SIG-M5 (cell line): ENCODE measurements at places on chromosomes 7 and 10.

DNA sequence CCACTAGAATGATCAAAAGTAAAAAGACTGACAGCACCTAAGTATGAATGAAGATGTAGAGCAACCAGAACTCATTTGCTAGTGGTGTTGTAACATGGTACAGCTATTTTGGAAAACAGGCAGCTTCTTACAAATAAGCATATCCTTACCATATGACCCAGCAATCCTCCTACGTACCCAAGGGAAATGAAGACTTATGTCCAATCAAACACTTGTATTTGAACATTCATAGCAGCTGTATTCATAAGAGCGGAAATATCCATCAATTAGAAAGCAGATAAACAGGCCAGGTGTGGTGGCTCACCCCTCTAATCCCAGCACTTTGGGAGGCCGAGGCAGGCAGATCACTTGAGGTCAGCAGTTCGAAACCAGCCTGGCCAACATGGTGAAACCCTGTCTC lies 53.0 kb downstream of the KLRG2 start:
- DNase-seq: no peak

DNA sequence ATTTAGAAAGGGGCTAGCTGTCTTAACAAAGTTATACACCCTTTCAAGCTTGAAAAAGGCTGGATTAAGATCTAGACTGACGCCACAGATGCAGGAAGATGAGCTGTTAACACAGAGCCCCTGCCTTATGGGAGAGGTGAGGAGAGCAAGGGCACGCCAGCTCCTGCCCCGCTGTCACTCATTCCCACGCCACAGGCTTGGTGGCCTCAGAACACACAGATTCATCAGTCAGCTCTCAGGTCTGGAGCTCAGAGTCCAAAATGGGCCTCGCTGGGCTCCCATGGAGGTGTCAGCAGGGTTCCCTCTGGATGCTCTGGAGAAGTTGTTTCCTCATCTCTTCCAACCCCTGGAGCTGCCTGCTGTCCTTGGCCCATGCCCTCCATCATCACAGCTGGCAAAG lies 554.2 kb downstream of the TCERG1L start:
- no peak for DNase-seq

GRCh38 chr7:30430276-30430675 lies 48.3 kb downstream of the NOD1 start:
- DNase-seq: no peak

- no peak for DNase-seq
These were observed 38.1 kb upstream of the ANTXRL start for GRCh38 chr10:46248651-46249146.

DNA sequence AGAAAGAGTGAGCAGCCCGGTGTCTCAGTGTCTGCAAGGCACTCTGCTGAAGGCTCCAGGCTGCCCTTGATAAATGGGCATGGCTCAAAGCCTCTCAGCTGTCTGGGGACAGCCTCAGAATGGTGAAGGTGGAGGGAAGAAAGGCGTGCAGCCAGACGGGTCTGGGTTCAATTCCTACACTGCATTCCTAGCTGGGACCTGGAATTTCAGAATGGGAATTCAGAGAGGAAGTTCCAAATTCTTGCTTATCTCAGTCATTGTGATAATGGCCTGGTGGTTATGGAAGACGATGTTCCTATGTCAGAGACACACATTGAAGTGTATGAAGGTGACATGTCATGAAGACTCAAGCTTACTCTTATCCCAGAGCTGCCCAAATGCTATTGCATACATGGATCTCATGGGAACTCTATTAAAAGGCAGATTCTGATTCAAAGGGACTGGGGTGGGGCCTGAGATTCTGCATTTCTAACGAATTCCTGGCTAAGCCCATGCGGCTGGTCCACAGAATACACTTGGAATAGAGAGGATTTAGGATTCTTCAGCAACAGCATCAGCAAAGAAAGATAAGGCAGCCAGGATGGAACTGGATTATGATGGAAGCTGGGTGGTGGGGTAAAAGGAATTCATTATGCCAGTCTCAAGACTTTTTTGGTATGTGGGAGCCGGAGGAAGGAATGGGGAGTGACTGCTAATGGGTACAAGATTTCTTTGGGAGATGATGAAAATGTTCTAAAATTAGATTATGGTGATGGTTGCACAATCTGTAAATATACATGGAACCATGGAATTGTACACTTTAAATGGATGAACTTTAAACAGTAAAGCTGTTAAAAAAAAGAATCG lies 82.6 kb upstream of the ZMIZ1 start:
- no peak for DNase-seq

DNA sequence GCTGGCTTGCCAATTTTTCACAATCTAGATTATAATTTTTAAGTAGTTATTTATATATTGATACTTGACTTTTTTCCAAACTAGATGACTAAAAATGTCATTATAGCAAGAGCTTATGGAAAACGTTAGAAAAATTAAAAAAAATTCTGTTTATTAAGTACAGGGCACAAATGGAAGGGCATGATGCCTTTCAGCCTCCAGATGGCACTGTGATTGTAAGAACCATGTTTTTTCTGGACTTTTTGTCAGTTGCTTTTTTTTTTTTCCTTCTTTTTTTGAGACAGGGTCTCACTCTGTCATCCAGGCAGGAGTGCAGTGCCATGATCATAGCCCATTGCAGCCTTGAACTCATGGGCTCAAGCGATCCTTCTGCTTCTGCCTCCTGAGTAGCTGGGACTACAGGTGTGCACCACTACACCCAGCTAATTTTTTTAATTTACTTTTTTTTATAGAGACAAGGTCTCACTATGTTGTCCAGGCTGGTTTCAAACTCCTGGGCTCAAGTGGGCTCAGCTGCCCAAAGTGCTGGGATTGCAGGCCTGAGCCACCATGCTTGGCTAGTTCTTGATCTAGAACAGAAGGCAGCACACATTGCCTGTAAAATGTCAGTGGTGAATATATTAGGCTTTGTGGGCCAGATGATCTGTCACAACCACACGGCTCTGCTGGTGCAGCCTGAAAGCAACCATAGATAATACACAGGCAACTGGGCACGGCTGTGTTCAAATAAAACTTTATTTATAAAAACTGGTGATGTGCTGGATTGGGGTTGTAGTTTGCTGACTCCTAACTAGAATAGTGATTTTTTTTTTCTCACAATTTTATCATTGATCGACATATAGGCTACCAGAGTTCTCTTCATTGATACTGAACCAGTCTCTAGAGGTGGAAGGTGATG lies 27.4 kb downstream of the UCMA start:
- DNase-seq: no peak

DNA sequence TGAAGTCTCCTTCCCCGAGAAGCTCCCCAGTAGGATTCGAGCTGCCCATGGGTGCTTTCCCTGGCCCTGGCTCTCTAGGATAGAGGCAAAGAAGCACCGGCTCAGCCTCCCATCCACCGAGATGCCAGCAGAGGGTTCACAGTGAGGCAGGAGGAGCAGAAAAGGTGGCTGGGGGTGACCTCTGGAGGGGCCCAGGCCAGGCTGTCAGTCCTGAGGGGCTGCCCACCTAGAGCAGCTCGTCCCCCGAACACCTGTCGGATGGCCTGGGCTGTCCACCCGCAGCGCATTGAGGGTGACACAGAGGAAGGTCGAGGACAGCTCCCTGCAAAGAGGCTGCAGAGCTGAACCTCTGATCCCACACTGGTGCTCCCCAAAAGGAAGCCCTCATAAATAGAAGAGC lies 167.2 kb upstream of the PPP2R2D start:
- no peak for DNase-seq

GRCh38 chr7:28755255-28755654 lies 202.9 kb downstream of the TRIL start:
- no peak for DNase-seq

GRCh38 chr7:21568762-21569161 lies 25.9 kb downstream of the DNAH11 start:
- no peak for DNase-seq

DNA sequence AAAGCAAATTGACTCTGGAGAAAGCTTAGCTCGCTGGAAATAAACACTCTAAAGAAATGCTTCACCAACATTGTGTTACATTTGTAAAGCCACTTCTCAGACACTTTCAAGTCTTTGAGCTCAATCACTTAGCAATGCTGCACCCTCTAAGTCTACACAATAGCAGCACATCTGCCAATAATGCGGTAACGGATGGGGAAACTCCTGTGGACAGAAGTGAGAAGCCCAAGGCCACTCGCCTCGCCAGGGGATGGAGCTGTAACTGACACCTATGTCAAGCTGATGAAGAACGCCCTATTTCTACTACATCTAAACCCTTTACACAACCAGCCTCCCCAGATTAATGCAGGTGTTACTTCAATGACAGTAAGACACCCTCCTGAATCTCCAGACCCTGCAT lies 167.7 kb downstream of the SFMBT2 start:
- no peak for DNase-seq

- no peak for DNase-seq
These were observed 98.8 kb downstream of the CUX1 start for GRCh38 chr7:101916041-101916800.

GRCh38 chr10:68135362-68135761 lies 26.1 kb downstream of the MYPN start:
- no peak for DNase-seq

GRCh38 chr7:83655951-83656556 lies 7.1 kb upstream of the SEMA3E start:
- no peak for DNase-seq

DNA sequence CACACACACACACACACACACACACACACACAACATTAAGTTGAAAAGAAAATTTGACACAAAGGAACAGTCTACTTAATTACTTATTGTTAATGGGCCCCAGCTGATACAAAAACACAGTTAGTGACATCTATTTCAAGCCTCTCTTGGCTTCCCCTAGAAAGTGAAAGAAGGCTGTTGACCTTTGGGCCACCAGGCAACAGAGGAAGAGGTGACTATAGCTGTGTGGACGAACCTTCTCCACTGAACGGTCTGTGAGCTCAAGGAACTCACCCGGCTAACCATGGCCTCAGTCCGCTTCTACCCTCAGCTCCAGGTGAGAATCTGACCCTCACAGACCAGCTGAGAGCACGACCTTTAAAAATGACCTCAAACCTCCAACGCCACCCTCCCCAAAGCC lies 32.9 kb upstream of the CALN1 start:
- DNase-seq: no peak

GRCh38 chr10:6990891-6991290 lies 410.8 kb upstream of the PRKCQ start:
- no peak for DNase-seq

GRCh38 chr10:9305018-9305655 lies 1250.6 kb downstream of the GATA3 start:
- DNase-seq: no peak
